ENCODE measurements at places on chromosomes 11 and 22.

- DNase-seq = no peak
Measured at GRCh38 chr22:19825904-19826618, 28.6 kb downstream of the GNB1L start.

- no peak for DNase-seq
Measured at GRCh38 chr11:128757886-128758612, 64.2 kb downstream of the FLI1 start.

DNA sequence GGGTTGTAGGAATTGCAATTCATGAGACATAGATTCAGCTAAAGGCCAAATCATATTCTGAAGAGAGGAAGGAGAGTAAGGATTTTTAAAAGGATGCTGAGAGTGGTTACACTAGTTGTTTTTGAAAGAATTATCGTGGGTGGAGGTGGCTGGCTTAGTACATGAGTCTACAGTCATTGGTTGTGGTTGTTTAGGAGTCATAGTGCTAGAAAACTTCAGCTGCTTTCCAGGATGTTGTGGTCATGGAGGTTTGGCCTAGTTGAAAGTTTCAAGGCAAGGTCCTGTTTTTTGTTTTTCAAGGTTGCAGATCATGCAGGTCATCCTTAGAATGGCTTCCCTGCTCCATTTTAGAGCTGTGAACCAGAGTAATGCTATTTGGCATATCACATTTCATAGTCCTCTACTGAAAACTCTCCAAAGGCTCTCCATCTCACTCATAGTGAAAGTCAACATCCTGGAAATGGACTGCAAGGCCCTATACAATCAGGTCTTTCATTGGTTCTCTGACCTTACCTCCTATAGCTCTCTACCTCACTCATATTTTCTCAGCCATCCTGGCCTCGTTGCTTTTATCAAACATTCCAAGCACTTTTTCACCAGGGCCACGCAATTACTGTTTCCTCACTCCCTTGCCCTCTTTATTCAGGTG lies 26.1 kb upstream of the ZBTB44 start:
- no peak for DNase-seq

- DNase-seq = peak; percentile 57
Measured at GRCh38 chr11:11620173-11620920, 1.5 kb downstream of the GALNT18 start.

GRCh38 chr11:17951685-17952388 lies 61.0 kb downstream of the SERGEF start:
- DNase-seq = no peak

DNA sequence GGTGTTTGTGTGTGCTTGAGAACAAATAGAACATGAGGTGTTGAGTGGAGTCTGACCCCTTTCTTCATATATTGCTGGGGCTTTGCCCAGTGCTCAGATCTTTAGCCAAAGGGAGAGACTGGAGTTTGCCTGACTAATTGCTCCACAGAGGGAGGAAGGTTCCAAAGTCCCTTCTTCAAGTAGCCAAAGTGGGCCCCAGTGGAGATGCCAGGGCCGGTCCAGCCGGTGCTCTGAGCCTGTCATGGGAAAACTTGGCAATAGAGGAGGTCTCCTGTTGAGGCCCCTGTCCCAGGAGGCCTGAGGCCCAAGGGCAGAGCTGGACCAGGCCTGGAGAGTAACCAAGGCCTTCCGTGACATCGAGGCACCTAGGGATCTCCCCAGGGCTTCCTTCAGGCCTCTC lies 112.3 kb downstream of the DSCAML1 start:
- DNase-seq = no peak

DNA sequence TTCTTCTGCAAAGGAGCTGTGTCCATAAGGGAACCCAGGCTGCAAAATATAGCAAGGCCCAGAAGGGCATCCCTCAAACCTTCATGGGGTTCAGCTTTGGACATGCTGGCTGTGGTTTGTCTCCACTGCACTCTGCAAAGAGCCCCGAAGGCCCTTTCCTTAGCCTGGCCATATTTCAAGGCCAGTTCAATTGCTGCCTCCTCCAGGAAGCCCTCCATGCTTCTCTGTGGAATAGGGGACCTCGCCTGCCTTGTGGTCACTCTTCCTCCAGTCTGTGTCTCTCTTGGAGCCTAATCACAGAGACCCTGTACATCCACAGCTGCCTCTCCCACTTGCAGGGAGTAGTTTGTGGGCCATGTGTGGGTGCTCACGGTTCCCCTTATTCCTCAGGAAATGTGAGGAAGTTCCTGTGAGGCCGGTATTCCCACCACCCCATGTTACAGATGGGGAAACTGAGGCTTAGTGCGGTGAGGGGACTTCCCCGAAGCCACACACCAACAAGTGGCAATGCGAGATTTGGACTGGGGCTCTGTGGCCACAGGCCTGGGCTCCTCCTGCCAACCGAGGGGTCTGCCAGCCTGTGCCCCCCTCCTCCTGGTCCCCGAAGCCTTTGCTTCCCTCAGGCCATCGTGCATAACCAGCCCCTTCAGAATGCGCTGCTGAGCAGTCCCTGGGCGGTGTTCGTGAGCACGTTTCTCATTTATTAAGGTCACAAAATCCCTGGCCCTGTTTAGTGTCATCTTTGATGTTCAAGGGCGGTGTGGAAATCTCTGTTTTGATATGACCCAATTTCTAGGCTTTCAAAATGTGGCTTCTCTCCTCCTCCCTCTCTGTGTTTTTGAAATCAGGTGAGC lies 65.8 kb downstream of the PARVB start:
- DNase-seq = no peak

GRCh38 chr11:113410414-113411135 lies 23.0 kb downstream of the ANKK1 start:
- no peak for DNase-seq

DNA sequence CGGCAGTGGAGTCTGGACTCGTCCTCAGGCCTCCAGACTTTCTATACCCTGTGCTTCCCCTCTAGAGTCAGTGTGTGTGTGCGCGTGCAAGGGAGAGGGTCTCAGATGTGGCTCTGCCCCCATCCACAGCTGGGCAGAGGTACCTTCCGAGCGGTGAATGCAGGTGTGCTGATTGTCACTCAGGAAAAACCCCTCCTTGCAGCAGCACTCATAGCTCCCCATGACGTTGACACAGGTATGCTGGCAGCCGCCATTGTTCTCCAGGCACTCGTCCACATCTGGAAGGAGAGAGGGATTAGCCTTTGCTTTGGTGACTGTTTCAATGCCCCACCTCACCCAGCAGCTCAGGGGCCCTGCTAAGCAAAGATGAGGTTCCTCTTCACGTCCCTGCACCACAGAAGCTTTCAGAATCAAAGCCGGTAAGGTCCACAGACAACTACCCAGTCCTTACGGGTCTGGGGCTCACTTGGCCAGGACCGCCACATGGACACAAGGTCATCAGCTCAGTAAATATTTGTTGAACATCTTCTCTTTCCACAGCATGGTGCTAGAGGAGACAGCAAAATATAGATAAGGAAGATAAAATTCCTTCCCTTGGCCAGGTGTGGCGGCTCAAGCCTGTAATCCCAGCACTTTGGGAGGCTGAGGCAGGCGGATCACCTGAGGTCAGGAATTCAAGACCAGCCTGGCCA lies 16.9 kb downstream of the SCUBE2 start:
- no peak for DNase-seq

DNA sequence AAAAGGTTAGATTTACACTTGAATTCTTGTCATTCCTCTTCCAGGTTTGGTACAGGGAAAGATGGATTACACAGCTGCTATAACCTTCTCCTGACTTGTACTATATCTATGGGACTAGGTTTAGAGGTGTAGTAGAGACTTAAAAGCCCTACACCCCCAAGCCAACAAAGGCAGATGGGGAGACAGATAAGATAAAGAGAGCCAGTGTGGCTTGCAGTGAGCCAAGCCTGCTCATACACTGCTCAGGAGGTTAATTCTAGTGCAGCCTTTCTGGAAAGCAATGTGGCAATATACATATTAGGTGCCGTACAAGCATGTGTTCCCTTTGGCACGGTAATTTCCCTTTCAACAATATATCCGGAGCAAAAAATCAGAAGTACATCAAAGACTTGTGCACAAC lies 10.8 kb downstream of the SIK3 start:
- no peak for DNase-seq

DNA sequence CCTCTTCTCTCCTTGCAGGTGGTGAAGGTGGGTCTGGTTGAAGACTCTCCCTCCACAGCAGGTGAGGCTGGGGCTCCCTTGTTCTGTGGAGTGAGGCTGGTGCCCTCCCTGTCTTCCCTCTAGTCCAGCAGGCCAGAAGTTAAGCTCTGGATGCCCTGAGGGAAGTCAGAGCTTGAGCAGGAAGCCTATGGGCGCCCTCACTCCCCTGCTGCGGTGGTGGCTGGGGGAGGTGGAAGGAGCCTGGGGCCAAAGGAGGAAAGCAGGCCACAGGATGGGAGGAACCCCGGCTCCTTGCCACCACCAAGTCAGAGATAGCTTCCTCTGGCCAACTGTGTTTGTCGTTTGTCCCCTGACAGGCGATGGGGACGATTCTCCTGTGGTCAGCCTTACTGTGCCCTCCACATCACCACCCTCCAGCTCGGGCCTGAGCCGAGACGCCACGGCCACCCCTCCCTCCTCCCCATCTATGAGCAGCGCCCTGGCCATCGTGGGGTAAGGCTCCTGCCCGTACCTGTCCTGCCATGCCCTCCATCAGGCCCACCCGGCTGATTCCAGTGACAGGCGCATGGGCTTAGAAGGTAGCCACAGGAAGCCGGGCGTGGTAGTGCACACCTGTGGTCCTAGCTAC lies 29.5 kb upstream of the RAB1B start:
- DNase-seq = no peak

DNA sequence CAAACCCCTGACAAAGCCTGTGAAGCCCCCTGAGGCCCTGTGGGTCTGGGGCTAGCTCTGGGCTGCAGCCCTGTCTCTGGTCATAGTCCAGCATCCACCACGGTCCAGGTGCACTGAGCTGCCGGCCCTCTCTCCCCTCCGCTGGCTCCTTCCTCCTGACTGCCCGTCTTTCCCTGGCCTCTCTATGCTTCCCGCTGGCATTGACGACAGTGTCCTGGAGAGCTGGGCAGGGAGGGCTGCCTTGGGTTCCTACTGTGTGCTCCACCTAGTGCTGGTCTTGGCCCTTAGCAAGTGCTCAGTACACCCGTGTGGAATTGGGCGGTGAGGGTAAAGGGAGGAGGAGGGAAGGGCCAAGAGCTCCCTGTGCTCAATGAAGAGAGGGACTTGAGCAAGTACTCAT lies 868 bp upstream of the MYEOV start:
- DNase-seq = no peak

Data from spinal cord (tissue), 10 donors.